Cardiac septum (tissue), 1 donor: ENCODE measurements at places on chromosomes 11 and 22.

GRCh38 chr11:455566-456147 lies 5.6 kb downstream of the PTDSS2 start:
- no peak for DNase-seq

GRCh38 chr11:108838792-108839105 lies 173.9 kb downstream of the DDX10 start:
- no peak for DNase-seq

DNA sequence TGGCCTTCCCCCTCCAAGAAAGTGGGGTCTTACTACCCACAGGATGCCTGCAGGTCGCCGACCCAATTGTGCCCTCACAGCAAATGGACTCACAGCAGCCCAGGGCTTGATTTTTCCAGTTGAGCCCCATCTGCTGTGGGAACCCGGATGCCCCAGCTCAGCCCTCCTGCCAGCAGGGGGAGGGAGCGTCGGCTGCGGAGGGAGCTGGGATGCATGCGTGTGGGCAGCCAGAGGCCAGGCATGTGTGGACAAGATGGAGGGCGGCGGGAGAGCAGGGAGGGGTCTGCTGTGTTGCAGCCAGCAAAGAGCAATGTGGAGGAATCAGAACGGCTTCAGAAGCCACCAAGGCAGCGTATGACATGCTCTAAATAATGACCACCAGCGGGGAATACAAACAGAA lies 41.0 kb upstream of the EIF3D start:
- DNase-seq, result no peak

- no peak for DNase-seq
These were observed 18.2 kb upstream of the MUC5AC start for GRCh38 chr11:1139441-1140083.

GRCh38 chr22:42145175-42145574 lies 14.6 kb upstream of the CYP2D6 start:
- no peak for DNase-seq

DNA sequence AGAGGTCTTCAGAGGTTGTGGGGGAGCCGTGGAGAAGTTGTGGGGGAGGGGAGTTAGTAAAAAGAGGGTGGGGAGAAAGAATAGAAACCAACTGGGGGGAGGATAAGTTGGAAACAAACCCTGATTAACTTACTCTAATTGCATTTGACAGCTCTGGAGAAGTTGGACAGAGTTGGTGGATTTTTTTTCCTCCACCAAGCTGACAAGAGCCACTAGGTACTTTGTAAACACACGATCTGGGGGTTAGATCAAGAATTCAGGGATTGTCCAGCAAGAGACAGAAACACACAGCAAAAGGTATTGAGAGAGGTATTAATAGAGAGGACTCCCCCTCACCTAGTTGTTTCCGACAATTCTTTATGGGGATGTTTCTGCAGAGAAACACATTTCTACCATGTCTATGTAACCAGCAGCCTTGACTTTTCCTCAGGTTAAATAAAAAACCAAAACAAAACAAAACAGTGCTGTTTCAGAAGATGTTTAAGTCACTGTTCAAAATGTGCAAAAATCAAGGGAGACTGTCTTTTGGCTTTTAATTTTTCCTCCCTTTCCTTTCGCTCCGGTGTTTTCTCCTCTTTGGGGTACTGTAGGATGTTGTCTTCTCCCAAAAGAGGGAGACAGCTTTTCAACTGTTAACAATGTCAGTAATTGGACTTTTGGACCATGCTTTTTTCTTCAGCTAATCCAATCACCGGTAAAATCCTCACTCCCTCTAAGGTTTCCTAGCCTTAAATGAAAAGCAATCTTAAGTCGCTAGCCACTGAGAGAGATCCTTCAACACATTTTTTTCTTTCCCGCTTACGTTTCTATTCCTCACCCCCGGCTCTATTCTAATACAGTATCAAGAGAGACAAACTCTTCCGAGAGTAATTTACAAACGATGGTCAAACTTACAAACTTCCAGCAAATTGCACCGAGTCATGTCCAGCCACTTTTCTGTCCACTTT lies 708 bp downstream of the MAML2 start:
- DNase-seq, result no peak

- no peak for DNase-seq
These were observed 420.7 kb upstream of the CADM1 start for GRCh38 chr11:115924744-115925567.

DNA sequence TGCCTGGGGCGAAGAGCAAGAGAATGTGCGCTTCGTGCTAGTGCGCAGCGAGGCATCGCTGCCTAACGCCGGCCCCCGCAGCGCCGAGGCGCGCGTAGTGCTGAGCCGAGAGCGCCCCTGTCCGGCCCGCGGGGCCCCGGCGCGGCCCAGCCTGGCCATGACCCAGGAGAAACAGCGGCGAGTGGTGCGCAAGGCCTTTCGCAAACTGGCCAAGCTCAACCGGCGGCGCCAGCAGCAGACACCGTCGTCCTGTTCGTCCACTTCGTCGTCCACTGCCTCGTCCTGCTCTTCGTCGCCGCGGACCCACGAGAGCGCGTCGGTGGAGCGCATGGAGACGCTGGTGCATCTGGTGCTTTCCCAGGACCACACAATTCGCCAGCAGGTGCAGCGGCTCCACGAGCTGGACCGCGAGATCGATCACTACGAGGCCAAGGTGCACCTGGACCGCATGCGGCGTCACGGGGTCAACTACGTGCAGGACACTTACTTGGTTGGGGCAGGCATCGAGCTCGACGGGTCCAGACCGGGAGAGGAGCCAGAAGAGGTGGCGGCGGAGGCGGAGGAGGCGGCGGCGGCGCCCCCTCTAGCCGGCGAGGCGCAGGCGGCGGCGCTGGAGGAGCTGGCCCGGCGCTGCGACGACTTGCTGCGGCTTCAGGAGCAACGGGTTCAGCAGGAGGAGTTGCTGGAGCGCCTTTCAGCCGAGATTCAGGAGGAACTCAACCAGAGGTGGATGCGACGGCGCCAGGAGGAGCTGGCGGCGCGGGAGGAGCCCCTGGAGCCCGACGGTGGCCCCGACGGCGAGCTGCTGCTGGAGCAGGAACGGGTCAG lies 1.0 kb downstream of the RASSF10 start:
- DNase-seq, result no peak

DNA sequence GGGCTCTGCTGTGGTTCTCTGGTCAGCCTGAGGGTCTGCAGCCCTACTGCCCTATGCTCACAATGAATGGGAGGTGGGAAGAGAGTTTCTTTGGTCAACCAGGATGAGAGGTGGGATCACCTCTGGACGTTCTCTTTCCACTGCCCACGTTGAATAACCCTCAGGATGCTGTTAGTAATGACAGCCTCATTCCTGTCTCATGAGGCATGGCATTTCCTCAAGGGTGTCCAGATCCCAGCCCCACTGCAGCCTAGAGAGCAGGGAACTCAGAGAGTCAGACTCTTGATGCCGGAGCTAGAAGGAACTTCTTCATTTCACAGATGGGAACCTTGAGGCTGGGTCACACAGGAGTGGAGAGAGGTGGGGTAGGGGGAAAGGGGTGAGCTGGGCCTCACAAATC lies 196.0 kb downstream of the CEP164 start:
- DNase-seq, result no peak

DNA sequence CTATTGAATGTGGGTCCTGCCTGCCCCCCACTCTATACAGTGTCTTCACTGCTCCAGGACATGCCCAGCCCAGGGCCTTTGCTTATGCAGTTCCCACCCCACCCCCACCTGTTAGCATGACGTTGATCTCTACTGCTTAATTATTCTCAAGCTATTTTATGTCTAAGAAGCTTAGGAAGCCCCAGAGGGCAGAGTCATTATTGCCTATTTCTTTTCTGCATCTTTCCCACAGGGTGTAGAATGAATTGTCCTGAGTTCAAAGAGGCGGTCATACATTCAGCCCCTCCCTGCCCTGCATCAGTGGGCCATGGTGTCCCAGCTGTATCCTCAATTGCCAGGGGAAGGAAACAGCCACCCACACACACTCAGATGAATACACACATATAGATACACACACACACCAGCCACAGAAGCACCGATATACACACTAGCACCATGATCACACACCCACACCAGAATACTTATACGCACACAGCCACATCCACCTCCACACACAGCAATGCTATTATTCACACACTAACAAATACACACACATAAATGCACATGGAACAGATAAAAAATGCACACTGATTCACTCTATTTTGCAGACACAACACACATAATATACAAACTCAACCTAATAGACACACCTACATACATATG lies 1.5 kb downstream of the PDE2A start:
- no peak for DNase-seq

DNA sequence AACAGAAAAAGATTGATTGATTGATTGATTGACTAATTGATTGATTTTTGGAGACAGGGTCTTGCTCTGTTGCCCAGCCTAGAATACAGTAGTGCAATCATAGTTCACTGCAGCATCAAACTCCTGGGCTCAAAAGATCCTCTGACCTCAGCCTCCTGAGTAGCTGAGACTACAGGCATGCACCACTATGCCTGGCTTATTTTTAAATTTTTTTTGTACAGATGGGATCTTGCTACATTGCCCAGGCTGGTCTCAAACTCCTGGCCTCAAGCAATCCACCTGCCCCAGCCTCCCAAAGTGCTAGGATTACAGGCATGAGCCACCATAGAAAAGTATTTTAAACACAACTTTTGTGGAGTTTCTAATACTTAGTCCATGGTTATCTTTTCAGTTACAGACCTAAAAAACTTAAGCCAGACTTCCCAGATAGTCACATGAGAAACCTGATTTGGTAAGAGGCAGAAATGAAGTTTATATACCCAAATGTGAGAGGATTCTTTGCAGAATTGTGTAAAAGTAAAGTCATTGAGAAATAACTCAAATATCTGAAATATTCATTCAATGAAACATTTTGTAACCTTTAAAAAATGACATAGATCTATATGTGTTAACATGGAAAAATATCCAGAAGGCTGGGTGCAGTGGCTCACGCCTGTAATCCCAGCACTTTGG lies 186.5 kb downstream of the SWAP70 start:
- DNase-seq, result no peak

- DNase-seq, result peak; percentile 91
These were observed 444 bp upstream of the TSKU start for GRCh38 chr11:76782531-76783293.

DNA sequence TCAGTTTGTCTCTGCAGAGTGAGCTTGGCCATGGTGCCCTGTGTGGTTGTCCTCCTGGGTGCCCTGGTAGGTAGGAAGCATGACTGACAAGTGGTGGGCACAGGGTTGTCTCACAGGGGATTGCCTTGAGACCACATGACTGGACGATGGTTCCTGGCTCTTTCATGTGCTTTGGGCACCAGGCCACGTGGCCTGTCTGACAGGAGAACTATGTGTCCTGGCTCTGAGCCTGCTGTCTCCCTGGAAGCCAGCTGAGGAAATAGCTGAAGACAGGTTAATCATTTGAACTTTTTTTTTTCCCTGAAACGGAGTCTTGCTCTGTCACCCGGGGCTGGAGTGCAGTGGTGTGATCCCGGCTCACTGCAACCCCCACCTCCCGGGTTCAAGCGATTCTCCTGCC lies 93.2 kb downstream of the LDLRAD3 start:
- no peak for DNase-seq

- DNase-seq, result no peak
These were observed 608 bp downstream of the MLC1 start for GRCh38 chr22:50084614-50085021.

DNA sequence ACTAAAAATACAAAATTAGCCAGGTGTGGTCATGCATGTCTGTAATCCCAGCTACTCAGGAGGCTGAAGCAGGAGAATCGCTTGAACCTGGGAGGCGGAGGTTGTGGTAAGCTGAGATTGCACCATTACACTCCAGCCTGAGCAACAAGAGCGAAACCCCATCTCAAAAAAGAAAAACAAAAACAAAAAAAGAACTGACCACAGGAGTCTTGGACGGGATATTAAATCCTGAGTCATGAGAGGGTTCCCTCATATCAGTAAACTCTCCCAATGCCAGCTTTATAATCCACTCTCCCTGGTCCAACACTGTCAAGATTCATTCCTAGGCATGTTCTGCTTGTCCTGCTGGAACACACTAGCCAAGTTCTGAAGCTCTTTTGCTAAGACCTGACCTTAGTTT lies 61.5 kb upstream of the EP300 start:
- DNase-seq, result no peak

DNA sequence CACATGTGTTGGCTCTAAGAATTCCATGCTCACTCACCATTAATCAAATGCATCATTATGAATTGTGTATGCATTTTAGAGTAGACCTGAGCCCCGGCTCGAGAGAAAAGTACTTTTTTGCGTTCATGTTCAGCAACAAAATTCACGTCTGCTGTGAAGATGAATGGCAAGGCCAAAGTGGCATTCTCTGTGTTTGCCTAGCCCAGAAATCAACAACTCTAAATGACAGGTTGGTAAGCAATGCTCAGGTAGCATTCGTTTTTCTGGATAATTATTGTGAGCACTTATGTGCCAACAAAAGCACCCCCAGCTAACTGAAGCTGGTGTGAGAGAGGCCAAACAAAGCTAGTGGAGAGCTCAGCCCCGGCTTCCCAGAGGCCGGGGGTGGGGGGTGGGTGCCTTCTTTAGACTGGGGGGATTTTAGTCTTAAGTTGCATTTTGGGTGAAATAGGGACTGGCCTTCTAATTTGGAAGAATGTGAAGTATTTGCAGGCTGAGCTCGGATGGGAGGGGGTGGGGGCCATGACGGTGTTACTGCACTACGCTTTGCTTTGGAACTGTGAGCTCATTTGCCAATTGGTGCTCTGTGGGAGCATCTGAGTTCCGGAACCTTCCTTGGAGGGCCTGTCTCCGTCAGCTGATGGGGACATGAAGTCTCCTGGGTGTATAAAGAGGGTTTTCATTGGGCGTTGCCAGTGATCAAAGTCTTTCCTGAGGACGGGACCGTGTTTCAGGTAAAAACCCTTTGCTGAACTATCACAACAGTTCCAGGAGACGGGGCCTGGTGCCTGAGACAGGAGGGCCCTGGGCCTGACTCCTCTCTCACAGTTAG lies 29.0 kb upstream of the ALX4 start:
- peak; percentile 50 for DNase-seq

- no peak for DNase-seq
These were observed 32.7 kb downstream of the CD6 start for GRCh38 chr11:61004180-61004611.

DNA sequence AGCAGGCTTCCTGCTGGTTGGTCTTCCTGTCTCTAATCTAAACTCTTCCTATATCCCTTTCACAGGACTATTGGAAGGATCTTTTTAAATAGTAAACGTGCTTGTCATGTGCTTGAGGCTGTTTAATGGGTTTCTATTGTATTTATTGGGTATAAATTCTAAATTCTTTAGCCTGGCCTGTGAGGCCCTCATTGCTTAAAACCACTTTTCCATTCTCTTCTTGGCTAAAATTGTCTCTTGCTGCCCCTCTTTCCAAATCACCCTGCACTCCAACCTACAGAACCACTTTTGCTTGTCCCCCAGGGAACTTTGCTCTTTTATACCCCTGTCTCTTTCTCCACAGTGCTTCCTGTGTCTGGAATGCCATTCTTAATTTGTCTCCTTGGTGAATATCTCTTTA lies 46.4 kb upstream of the MUC15 start:
- DNase-seq, result no peak

GRCh38 chr11:118417801-118418200 lies 16.4 kb downstream of the ATP5MG start:
- DNase-seq, result no peak

- DNase-seq, result peak; percentile 79
These were observed 540 bp downstream of the PPARA start for GRCh38 chr22:46150655-46151477.
